Gastrocnemius medialis (tissue), 4 donors: ENCODE measurements at places on chromosomes 12 and 14.

DNA sequence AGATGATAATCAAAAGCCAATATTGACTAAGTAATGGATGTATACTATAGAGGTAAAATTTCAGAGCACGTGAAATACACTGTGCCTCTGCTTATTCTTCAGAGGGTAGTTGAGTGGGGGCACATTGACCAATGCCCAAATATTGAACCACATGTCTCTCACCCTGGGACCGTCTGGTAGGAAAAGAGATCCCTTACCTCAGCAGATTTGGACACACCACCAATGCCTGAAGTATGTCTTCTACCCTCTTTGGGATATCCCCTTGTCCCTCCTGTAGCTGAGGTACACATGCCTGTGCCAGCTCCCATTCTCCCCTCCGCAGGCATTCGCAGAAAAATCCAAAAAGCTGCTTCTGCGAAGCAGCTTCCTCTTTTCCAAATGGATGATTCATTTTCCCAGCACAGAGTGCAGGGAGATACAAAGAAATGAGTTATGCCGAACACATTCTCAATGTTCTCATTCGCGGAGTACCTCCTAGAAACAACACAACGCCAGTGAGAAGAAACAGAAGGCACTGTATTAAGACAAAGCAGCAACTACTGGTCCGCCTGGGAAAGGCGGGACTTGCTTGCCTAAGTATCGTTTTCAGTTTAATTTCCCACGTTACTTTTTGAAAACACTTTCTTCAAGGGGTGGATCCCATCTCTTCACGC is 691 bp downstream of the ZFYVE26 start:
- no peak for DNase-seq

DNA sequence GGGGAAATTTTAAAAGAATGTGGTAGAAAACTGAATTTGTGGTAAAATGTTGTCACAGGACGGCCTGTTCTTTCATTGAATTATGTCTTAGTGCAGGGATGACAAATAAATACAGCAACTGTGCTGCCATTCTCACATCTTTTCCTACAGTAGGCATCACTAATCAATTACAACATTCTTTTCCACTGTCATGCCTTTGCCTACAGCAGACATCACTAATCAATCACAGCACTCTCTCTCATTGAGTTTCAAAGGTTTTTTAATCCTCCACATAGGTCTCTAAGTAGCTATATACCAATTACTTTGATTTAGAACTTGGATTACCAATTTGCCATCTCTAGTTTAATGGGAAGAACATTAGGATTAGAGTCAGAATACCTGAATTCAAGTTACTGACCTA is 30.1 kb downstream of the NTF3 start:
- DNase-seq: no peak

DNA sequence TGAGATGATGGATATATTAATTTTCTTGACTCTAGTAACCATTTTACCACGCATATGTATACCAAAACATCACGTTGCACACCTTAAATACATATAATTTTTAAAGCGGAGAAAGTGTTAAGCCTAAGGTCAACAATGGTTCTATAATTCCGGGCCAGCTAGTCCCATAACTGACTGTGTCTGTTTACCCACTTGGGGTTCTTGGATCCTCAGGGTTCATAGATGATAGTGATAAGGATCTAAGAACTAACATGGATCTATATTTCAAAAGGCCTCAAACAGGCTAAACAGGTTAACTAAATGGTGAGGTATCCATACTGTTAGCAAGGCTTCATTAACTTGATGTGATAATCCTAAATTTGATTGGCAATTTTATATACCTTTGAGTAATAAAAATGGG is 9.8 kb downstream of the SLC38A1 start:
- no peak for DNase-seq

DNA sequence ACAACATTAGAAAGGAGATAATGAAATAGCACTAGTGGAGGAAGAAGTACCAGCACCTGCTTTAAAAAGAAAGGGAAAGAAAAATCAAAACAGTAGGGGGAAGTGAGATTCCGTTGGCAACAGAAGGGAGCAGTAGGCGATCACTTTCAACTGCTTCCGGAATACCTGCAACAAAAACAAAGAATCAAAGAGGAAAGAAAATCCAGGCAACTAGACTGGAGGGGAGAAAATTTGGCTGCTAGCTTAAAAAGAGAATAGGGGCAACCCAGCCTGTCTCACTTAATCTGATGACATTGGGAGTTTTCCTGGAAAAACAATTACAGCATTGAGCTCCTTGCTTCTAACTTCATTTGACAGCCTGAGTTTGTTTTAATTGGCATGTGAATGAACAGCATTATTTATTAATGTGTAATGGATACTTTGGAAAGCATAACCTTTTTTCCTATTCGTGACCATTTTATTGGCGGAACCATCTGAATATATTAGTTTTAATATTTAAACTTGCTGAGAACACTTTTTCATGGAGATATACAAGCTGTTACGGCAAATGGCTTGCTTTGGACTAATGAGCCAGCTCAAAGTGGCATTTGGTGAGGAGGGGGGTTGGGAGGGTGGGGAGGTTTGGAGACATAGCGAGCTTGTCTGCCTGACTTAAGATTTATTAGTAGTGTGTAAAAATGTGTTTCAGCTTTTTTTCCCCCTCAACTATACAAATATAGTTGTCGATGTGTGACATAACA is 2.5 kb upstream of the DACT1 start:
- no peak for DNase-seq

DNA sequence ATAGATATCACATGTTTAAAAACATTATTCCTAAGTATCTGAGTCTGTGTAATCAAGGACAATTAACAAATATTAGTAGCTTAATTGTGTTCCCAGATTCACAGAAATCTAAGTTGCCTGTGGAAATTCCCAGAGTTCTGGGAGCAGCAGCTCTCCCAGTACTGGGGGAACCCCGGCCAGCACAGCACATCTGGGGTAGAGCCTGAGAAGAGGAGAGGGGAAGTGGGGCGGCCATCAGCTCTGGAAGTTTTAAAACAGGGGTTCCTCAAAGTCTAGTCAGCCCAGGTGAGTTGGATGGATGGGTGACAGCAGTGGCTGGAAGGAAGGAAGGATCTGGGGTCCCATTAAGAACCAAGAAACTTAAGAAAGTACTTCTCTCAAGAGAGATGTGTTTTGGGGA is 24.6 kb downstream of the PRICKLE1 start:
- DNase-seq: no peak

DNA sequence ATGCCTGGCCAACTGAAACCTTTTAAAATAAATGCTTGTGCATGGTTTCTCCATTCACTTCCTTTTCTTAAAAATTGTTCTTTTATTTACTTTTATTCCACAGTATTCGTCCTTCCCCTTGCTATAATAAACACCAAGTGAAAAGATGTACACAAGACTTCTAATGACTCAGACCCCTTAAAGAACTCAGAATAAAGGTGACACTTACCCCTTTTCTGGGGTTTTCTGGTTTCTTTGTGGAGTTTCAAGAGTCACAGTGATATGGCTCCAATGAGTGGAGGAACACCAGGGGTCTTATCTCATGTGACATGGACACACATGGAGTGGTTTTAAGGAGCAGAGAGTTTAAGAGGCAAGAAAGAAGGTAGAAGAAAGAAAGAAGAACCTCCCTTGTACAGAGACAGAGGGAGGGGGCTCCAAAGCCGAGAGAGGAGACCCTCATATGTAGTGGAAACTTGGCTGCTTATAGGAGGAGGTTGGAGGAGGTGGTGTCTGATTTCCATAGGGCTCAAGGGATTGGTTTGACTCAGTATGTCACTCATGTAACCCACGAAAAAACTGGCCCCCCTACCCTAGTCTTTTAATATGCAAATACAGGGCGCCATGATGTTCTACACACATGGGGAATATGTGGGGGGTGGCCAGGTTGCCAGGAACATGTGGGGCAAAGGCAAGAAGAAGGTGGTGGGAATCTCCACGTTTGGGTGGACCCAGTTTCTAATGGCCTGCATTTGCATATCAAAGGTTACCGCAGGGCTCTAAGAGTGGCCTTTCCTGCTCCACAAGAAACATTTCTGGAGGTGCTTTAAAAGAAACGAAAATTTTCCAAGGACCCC is 22.1 kb upstream of the CD69 start:
- no peak for DNase-seq

DNA sequence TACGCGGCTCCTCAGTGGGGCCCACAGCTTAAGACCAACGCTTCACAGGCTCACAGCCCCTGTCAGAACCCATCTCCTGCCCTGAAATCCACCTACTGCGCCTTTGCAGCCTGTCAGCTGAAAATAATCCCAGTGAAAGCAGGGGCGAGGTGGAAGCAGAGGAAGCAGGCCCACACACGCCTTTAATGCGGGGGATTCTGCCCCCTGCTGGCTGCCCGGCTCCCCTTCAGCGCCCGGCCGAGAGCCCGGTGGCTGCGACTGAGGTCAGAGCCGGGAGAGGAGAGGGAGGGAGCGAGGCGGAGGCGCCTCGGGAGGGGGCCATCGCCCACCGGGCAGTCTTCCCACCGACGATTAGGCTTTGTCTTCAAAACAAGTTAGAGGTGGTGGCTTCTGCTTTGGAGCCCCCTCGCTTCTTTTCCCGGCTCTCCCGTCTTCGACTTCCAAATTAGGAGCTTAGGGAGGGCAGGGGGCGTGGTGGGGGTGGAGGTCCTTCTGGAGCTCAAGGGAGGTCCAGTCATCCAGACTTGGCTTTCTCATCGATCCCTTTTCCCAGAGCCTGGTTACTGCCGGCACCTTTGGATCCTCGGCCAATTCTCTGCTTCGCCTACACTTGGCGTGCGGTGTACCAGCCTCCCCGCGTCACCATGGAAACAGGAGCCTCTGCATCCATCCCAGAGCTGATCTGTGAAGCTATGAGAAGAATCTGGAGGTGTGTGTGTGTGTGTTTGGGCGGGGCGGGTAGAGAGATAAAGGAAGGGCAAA is 25.2 kb upstream of the RND1 start:
- peak; percentile 53 for DNase-seq

DNA sequence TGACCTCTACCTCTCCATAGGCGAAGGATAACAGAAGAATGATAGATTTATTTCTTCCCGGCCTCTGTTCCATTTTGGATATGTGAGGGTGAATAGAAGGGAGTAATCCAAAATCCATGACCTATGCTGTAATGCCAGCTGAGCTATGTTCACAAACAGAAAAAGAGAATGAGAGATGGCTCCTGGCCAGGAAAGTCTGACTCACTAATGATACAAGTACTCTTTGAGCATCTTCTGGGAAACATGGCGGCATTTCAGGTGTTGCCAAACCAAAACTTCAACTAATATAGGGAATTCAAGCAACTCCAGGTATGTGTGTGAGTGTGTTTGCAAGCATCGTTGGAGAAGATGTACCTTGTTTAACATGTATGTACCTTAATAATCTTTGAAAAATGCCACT is 55.1 kb downstream of the MED13L start:
- peak; percentile 67 for DNase-seq

DNA sequence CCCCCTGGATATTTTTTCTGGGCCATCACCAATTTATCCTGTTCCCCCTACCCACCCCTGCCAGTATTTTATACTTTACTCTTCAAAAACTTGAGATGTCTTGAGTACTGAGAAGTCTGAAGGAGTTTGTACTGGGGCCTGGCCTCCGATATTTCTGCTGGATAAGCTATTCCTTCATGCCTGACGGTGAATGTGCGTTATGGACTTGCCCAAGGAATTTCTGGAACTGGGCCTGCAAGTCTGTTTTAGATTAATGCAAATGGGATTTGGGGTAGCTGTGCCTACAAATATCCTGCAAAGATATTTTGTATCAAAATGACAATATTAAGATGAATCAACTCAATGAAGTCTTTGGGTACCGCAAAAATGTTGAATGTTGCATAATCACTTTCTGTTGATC is at the start of gene PTCSC3:
Gene PTCSC3, minus strand, starts transcription at position 199 of the 400 bp plus-strand sequence.
- DNase-seq: no peak

- no peak for DNase-seq
Measured at GRCh38 chr12:108313241-108313605, 25.9 kb downstream of the CMKLR1 start.

GRCh38 chr12:3959799-3960560 is 86.8 kb upstream of the PARP11 start:
- no peak for DNase-seq

- no peak for DNase-seq
Measured at GRCh38 chr14:21136024-21136423, 19.8 kb downstream of the OR5AU1 start.

- no peak for DNase-seq
Measured at GRCh38 chr14:84874436-84874835, 655.5 kb upstream of the FLRT2 start.

DNA sequence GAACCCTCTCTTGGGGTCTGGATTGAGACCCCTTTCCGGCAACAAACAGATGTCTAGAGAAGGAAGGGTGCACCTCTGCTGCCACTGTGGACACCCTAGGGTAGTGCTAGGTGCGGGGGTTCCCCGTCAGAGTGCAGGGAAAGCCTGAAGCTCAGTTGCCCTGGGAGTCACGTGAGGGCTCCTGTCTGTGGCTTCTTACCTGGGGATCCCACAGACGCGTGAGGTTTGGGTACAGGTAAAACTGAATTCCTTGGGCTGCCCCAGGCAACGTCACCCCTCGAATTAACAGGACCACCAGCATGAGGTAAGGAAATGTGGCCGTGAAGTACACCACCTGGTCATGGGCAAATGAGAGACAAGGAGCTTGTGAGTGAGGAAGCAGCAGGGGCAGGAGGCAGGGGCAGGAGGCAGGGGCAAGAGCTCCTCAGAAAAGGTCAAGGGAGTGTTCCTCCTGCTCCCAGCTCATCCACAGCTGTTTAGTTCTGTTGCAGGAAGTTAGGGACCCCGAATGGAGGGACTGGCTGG is 21.0 kb upstream of the SLC6A12 start:
- DNase-seq: no peak

DNA sequence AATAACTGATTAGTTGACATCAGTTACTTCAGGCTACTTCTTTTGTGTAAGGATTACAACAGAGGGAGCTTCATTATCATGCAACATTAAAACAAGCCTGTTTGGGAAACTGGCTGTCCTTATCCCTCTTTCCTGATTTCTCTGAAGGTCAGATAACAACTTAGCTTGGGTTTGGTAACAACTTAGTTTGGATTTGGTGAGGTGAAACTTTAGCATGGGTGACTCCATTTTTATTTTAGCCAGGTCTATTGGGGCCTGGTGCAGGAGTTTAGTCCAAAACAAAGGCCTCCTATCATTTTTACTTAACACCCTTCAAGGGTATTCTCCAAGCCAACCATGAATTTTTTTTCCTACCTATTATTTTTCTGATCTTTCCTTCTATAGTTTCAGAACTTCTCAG is 1.1 kb upstream of the ZFYVE1 start:
- no peak for DNase-seq

DNA sequence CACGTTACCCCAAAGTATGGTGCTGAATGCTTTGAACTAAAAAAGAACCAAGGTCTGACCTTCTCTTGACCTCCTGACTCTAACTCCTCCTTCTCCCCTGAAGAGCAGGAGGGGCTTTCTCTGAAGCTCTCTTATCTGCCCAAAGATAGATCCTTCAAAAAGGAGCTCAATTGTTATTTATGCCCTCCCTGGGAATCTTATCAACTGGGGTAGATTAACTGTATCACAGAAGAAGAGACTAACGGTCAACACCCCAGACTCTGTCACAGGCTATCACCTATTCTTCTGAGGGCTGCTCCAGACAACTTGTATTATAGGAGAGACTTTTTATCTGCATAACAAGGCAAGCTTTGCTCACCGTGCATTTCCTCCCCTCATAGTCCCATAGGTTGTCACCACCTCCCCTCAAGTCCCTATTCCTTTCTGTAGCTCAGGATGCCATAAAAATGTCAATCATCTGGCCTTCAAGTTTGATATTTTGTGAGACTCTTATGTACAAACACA is 86.6 kb downstream of the PAPLN start:
- DNase-seq: no peak
